Smooth muscle cell of the umbilical artery (primary cell): ENCODE measurements at places on chromosomes 1 and 21. TPM values are rescaled to one million over a fixed set of nuclear protein-coding genes. Genes with fewer than 3 reads are reported as not detected.

Gene TUFT1
- 11.6 and 16.8 TPM in 2 replicates for total RNA-seq

Gene USH2A
- not detected in 2 replicates for total RNA-seq

Gene PRAMEF17
- total RNA-seq = not detected in 2 replicates

Gene LDLRAD1
- total RNA-seq = not detected in 2 replicates

Gene EFNA3
- total RNA-seq = 1.8 and 2.7 TPM in 2 replicates

Gene LEMD1
- total RNA-seq = not detected in 2 replicates

Gene EXTL1
- total RNA-seq = 0.30 and 1.4 TPM in 2 replicates

Gene VSIG8
- total RNA-seq = 0.23 TPM in 1 of 2 replicates, not detected in the other

Gene SLC22A15
- total RNA-seq = 4.5 and 7.7 TPM in 2 replicates

Gene CLCA2
- total RNA-seq = 0.46 and 1.5 TPM in 2 replicates

Gene LCE1E
- total RNA-seq = 0.42 TPM in 1 of 2 replicates, not detected in the other

Gene NSL1
- total RNA-seq = 23.8 and 28.9 TPM in 2 replicates

Gene ADGRB2
- 24.9 and 28.5 TPM in 2 replicates for total RNA-seq
